ENCODE measurements at places on chromosomes 12 and 14.

DNA sequence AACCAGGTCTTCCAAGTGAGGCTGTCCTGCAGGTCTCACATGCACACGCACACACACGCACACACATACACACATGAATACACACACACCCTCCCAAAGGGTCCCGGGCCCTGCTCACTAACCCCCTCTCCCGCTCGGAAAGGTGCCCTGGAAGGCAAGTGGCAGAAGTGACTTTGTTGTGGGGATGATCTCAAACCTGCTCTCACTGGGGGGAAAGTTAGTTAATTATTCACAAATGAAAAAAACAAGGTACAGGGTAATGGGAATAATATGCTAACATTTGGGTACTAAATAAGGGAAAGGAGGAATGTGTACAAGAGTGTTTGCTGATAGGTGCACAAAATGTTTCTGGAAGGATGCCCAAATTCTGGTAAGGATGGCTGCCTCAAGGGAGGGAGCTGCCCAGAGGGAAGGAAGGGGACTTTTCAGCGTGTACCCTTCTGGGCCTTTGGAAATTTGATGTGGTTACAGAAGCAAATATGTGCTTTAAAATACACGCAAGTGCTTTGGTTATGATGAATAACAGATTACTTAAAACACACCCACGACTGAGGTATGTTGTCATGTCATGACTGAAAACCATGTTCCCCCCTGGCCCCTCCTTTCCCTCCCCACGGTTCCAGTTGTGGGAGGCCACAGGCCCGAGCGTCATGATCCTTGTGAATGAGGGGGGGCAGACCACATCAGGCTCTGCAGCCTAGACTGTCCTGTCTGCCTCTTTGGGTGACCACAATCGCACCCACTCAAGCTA is 43.3 kb upstream of the PLEKHG6 start:
- no peak for DNase-seq

DNA sequence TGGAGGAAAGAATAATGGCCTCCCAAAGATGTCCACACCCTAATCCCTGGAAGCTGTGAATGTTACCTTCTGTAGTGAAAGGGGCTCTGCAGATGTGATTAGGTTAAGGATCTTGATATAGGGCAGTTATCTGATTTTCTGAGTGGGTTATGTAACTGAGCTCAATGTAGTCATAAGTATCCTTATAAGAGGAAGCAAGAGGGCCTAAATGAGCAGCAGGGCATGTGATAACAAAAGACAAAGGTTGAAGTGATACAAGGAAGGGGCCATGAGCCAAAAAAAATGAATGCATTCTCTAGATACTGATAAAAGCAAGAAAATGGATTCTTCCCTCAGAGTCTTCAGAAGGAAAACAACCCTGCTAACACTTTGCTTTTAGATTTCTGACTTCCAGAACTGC is 78.8 kb downstream of the OSBPL8 start:
- DNase-seq = no peak

- no peak for DNase-seq
Measured at GRCh38 chr12:131327521-131328488, 374.1 kb downstream of the ADGRD1 start.

GRCh38 chr14:32306549-32306948 is 22.5 kb upstream of the AKAP6 start:
- no peak for DNase-seq

DNA sequence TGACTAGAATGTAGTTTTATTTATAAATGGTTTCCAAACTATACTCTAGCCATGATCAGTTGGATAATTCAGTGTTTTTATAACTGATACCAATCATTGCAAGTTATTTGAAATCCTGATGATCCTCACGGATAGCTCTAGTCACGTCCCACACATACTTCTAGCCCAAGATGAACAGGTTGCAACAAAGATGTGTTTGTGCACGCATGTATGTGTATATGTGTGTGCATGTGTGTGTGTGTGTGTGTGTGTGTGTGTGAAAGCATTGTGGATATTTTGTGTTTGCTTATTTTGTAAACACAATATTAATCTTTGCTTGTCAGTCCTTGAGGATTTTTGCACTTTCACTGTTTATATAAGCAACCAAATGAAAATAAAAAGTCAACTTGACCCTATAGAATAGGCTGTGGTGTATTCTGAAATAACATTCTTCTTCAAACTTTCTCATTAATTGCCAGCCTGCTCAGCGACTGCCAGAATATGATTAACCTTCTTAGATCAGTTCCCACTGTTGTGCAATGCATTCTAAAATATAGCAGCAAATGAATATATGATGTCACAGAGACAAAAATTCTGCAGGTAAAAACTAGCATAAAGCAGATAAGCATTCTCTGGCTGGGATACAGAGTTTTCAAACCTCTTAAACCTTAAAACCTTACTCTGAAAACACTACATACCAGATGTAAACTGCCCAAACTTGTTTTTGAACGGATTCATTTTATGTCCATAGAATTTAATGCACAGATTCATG is 48.8 kb upstream of the HIF1A start:
- DNase-seq = no peak

- DNase-seq = no peak
Measured at GRCh38 chr12:112980491-112981158, 2.3 kb downstream of the OAS2 start.

GRCh38 chr14:90562652-90563051 is 165.8 kb downstream of the CALM1 start:
- DNase-seq = no peak

- no peak for DNase-seq
Measured at GRCh38 chr12:106722837-106723236, 51.6 kb upstream of the RIC8B start.

- no peak for DNase-seq
Measured at GRCh38 chr14:23139874-23140273, 20.8 kb upstream of the CEBPE start.

DNA sequence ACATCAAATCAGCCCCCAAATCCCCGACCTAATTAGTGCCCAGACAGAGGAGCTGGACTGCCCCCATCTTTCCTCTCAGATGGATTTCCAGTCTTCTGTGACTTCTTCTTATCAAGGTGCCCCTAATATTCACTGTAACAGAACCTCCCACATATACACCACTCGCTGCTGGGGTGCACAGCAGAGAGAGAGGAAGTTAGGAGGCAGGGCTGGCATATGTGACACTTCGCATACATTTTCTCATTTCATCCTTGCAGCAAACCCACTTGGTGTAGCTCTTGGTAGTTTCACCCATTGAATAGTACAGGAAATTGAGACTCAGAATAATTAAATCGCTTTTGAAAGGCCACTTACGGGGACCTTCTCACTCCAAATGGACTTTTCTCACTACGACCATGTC is 56.5 kb upstream of the CCND2 start:
- DNase-seq = no peak

DNA sequence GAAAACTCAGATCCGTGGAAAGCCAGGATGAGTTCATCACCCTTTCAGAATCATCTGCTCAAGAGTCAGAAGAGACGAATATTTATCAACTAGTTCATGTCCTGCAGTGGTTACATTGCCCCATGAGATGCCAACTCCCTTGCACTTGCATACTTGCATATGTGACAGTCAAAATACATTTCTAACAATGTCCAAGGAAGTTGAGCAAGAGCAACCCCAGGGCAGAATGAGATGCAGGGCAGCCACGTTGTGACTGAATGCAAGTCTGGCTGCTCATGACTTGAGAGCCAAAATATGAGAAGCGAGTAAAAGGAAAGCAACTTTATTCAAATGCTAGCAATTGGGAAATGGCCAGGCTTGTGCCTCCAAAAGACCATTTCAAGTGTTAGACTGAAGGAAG is 23.6 kb upstream of the UTP20 start:
- no peak for DNase-seq

- DNase-seq = no peak
Measured at GRCh38 chr12:90281154-90281868, 572.7 kb upstream of the ATP2B1 start.

DNA sequence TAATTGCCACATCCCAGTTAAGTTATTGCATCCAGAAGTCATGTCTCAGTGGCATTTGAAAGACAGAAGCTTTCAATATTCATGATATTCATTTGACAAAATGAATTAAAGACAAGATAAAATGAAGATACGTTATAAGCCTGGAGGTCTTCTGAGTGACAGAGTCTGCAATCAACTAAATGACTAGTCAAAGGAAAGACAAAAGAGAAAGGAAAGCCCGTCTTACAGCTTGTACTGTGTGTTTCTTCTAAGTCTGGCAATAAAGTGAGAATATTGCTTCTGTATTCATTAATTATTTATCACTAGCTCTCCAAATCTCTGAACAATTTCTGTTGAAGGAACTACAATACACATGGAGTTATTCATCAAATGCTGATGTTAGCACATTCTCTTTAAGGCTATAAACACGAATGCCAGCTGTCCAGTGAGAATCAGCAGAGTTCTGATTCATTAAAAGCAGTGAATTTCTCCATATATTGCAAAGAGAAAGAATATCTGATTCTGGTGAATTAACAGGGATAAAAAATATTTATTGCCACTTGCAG is 70.7 kb downstream of the ATXN7L3B start:
- DNase-seq = no peak

DNA sequence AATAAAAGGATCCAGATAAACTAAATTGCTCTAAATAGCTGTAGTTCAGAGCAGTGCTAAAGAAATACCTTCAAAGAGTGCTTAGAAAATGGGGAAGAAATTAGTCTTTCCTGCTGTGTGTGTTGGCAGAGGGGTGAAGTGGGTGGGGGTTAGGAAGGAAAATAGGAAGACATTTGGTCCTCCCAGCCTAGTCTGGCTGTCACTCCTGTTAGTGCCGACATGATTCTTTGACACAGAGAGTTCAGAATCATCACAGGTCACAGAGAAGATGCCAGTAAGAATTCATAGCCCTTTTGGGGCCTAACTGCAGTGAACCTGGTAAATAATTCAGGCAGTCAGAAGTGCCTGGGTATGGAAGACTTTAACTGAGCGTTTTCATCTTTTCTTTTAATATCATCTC is 74.8 kb downstream of the FLRT2 start:
- DNase-seq = no peak

- no peak for DNase-seq
Measured at GRCh38 chr12:131965073-131965472, 15.3 kb downstream of the EP400 start.

GRCh38 chr12:41944216-41944615 is 200.5 kb downstream of the GXYLT1 start:
- DNase-seq = no peak

DNA sequence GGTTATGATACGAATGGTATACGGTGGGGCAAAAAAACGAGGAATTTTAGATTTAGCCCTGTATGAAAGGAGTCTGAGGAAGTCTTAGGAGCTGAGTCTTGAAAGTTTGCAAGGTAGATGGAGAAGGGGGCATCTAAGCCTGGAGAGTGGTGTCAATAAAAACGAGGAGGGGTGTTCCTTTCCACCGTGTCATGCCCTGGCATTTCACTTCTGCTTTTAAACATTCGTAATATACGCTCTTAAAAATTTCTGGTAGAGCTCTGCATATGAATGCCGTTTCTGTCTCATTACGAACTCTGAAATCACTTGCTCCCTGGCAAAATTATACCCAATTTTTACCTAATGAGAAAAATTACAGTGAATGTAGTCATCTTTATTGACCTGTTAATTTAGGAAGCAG is 170.2 kb downstream of the ERC1 start:
- DNase-seq = no peak

DNA sequence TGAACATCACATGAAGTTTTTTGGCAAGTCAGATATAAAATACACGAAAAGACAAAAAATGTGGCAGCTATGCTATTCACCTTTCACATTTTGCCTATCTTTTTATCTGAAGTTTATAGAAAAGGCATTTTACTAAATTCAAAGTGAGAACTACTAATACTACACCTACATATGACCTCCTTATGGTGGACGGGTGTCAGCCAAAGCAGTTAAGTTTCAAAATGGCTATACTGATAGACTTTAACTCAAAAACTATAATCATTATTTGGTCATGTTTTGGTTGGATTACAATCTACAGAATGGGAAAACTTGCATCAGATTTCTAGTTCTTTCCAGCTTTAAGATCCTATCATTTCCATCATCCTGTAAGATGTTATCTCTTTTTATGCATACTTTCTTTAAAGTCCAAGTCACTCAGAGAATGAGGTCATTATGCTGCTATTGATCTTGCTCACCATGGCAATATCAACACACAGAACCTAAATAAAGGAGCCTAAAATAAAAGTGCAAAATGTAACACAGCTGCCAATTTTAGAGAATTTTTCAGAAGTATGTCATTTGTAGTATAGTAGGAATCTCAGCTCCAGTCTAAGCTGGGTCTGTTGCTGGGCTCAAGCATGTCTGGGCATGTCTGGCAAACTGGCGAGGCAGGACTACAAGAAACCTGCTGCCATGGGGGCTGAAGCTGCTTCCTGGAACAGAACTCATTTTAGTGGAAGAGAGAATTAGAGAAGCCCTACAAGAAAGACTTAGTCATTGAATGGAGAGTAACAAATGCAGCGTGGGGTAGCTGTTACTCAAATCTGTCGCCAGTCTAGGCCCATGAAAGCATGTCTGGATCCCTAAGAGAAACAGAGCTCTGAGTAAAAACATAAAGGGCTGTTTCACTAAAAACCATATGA is 7.6 kb upstream of the AEBP2 start:
- DNase-seq = no peak

DNA sequence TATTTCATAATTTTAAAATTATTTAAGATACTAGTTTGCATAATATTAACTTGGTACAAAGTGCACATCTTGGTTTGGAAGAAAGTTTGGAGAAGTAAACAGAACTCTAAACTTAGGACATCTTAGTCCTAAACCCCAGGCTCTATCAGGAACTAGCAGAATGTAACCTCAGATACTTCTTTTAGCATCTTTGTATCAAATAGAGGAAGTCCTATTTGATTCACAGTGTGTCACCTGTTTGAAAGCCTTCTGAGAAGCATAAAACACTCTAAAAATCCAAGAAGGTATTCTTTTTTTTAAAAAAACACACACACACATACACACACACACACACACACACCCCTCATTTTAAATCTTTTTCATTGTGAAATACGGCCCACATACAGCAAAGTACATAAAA is 12.0 kb upstream of the RNU6-7 start:
- DNase-seq = no peak

DNA sequence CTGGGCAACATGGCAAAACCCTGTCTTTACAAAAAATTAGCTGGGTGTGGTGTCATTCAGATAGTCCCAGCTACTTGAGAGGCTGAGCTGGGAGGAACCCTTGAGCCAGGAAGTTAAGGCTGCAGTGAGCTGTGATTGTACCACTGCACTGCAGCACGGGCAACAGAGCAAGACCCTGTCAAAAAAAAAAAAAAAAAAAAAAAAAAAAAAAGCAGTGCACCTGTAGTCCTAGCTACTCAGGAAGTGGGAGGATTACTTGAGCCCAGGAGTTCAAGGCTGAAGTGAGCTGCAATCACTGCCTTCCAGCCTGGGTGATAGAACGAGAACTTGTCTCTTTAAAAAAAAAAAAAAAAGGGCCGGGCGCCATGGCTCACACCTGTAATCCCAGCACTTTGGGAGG is 5.6 kb downstream of the REM2 start:
- DNase-seq = no peak

GRCh38 chr14:77014004-77014604 is 14.4 kb downstream of the IRF2BPL start:
- no peak for DNase-seq

DNA sequence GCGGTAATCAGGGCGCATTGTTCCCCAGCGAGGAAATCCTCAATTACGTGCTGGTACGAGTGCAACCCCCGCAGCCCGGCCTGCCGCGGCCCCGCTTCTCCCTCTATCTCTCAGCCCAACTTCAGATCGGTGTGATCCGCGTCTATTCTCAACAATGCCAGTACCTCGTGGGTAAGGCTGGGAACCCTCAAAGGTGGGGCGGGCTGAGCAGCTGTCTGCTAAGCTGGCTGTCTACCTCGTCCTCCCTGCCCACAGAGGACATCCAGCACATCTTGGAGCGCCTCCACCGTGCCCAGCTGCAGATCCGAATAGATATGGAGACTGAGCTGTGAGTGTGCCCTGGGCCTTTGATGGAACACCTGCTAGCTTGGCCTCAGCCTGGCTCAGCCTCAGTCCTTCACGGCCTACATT is 996 bp downstream of the REC8 start:
- no peak for DNase-seq
